ENCODE measurements at places on chromosomes 13 and 19. TPM values are rescaled to one million over a fixed set of nuclear protein-coding genes. Genes with fewer than 3 reads are reported as not detected.
A peak's percentile ranks its signal among the peaks of the same experiment; 100 is the strongest.

DNA sequence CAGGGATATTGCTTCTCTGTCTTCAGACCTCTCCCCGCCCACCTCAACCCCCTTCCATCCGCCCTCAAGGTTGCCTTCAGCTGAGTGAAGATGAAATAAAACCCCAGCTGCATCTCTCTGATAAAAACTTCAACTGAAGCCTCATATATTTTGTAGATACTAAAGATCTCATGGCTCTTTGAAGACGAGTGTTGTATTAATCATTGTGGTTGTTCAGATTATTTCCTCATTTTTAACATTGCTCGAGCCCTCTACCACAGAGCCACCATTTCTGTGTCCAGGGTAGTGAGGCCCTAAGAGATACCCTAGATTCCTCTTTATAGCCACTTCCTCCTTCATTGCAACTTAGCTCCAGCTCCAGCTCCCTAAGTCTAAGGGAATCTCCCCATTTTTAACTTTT is 312.8 kb upstream of the ZNF507 start:
- DNase-seq = no peak

GRCh38 chr13:82962397-82962796 is 919.9 kb downstream of the SLITRK1 start:
- no peak for DNase-seq

DNA sequence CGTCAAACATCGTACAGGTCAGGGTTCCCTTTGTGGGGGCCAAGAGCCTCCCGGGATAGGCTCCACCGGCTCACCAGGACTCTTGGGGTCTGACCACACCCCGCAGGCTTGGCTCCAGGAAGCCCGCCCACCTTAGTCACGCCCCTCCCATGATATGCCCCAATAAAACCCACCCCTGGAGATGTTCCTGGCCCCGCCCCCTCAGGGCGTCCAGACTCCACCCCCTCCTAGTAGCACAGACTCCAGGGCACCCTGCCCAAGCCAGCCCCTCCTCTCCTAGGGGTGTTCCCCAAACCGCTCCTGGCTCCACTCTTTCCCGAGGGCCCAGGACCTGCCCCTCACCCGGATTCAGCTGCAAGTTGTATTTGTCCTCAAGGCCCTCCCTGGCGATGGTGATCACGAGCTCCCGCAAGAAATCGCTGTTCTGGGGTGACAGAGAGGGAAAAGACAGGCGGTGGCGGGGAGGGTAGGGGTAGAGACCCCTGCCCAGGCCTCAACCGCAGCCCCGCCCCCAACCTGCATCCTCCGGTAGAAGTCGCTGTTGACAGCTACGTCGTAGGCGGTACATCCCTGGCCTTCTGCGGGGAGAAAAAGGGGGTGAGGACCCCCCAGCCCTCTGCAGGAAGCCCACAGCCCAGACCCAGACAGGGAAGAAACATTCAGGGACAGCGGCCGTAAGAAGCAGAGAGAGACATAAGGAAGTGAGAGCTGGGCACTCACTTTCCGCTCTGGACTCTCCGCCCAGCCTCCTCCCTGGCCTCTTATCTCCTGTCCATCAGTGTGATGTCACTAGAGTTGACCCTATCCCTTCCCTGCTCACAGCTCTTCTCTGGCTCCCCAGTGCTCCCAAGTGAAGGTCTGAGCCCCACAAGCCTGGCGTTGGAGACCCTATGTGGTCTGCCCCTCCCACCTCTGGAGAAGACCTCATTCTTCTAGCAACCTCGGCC is 3.9 kb downstream of the PIH1D1 start:
- DNase-seq = no peak

DNA sequence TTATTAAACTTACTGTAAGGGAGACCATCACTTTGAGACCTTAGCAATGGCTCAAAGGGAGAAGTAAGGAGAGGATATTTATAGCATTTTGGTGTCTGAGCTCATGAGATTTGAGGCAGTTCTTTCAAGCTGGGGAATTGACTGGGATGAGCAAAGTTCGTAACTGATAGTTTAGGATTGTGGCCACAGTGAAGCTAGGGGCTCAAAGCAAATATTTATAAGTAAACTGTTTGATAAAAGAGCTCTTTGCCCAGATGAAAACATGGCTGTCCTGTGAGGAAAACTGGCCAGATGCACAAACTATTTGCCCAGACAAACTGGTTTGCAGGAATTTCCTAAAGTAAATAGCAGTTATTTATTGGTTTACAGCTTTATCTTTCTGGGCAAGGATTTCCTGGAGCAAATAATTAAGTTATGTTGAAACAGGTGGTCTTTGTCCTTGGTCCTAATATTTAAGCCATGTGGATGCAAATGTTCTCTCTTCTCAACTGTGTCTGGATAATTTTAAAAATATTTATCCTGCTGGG is 59.7 kb upstream of the TMTC4 start:
- DNase-seq = no peak

GRCh38 chr19:4980838-4981680 is 12.1 kb downstream of the KDM4B start:
- no peak for DNase-seq

GRCh38 chr19:49591731-49592485 is 926 bp downstream of the PRR12 start:
- DNase-seq = no peak

DNA sequence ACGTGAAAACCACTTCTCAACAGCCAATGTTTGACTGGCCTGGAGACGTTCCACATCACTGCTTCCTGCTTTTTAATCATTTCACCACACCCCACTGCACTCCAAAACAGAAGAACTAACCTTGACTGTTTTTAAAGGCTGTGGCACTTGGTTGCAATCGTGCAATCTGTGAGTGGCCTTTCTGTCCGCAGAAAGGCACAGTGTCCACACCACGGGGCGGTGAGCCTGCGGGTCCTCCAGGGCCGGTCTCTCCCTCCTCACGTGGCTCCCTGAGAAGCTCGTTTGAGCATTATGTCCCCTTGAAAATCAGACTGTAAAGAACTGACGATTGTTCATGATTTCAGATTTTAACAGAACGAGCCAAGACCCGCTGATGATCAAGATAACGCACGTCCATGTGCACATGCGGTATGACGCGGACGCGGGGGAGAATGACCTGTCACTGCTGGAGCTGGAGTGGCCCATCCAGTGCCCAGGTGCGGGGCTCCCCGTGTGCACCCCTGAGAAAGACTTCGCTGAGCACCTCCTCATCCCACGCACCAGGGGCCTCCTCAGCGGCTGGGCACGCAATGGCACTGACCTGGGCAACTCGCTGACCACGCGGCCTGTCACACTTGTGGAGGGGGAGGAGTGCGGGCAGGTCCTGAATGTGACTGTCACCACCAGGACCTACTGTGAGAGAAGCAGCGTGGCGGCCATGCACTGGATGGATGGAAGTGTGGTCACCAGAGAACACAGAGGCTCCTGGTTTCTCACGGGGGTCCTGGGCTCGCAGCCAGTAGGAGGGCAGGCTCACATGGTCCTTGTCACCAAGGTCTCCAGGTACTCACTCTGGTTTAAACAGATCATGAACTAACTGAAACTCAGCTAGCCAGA is 13.0 kb downstream of the PROZ start:
- no peak for DNase-seq

DNA sequence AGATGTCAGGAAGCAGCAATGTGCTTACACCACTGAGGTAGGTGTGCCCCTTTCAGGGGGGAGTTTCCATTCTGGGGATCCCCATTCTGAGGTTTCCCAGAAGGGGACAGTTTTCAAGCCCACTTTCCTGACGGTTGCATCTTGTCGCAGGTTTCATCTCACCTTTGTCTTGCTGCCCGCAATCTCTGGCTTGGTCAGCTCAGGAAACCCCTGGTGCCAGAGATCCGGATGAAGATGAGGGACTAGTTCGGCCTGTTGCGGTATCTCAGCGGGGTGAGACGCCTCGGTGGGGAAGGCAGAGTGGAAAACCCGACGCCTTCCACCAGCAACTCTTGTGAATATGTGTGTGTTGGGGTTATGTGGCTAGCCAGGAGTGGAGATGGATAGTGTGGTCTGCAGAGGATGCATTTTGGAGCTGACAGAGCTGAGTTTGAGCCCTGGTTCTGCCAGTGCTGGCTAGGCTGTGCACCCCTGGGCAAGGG is 13.1 kb downstream of the TNFSF9 start:
- no peak for DNase-seq

GRCh38 chr13:95647321-95647720 is 2.8 kb upstream of the DZIP1 start:
- DNase-seq = no peak

DNA sequence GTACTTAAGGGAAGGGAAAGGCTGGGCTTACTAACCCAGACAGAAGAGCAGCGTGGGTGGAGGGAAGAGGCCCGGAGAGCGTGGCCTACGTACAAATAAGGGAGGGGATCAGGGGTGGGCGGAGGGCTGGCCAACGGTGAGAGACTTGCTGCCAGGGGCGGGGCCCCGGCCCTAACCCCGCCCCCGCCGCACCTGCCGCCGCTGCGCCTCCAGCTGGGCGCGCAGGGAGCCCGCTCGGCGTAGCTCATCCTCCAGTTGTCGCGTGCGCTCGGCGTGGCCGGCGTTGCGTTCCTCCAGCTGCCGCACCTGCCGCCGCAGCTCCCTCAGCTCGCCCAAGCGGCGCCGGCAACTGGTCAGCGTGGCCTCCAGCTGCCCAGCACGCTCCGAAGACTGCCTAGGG is 5.7 kb downstream of the HOOK2 start:
- no peak for DNase-seq

DNA sequence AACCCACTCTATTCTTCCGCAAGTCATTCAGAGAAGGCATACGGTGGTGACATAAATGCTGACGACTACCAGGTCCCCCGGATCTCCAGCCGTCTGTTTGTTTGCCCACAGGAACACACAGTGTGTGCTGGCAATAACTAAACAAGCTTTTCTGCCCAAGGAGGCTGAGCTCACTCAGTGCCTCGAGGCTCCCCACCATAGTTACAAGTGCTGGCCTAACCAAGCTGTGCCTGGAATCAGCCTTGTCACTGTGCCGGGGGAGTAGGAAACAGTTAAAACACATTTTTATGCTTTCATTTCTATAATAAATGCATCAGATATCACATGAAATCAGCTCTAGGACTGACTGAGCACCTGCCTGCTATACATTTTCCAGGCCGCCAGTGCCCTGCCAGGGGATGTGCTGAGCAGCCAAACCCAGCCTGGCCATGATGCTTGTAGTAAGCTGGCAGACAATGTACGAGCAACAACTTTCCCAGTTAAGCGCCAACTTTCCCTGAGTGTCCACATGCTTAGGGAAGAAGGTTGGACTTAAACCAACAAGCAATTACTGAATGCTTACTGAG is 28.1 kb downstream of the BRD4 start:
- peak; percentile 46 for DNase-seq

DNA sequence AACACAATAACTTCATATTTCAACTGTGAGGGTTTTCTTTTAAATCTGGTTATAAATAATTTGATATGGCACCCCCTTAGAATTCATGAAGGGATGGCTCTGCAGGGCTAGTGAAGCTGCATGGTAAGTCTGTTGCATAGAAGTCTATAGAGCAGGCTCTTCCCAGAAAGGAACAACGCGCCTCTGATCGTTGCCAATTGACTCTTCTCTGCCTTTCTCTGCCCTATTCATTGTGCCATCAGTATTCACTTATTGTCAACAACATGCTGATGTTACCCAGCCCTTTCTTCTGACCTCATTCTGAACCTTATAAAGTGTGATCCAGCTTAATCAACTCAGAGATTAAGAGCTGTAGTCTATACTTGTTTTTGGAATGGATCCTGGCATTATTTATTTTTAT is 16.3 kb upstream of the DCT start:
- no peak for DNase-seq

DNA sequence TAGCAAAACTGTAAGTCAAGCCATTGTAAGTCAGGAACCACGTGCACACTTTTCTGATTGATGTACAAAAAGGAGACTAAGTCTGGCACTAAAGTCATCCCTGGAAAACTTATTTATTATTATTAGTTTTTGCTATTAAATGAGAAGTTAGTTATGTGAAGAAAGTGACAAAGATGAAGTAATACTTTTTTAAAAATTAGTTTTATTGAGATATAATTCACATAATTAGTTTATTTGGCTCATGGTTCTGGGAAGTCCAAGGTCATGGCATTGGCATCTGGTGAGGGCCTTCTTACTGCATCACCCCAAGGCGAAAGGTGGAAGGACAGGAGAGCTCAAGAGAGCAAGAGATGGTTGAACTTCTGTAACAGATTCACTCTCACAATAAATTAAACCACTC is 36.9 kb downstream of the GARRE1 start:
- no peak for DNase-seq

- no peak for DNase-seq
These were observed 25.9 kb downstream of the ZFR2 start for GRCh38 chr19:3842948-3843347.

GRCh38 chr19:33477781-33478180 is 43.8 kb downstream of the PEPD start:
- DNase-seq = no peak

DNA sequence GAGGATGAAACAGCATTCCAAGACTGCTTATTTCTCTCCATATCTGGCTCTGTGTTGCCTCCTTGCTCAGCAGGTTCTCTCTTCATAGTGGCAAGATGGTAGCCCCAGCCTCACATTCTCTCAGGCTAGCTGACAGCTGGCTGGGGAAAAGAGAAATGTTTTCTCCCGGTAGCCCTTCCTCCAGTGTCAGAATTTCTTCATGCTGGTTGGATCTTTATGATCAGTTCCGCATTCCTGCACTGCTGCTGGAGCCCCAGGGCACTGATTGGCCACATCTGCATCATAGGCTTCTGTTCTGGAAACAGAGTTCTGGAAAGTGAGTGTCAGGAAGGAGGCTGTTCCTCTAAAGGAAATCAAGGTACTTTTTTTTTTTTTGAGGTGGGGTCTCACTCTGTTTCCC is 24.6 kb downstream of the POP4 start:
- no peak for DNase-seq

DNA sequence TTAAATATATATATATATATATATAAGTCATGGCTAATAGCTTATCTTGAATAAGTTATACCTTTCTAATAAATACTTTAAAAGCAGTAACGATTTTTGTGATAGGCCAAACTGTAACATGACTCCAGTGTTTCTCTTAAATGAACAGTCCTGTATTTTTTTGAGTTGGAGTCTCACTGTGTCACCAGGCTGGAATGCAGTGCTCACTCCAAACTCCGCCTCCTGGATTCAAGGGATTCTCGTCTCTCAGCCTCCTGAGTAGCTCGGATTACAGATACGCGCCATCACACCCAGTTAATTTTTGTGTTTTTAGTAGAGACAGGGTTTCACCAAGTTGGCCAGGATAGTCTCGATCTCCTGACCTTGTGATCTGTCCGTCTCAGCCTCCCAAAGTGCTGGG is 814.2 kb upstream of the SLITRK5 start:
- peak; percentile 78 for DNase-seq

GRCh38 chr13:28792992-28793391 is 27.1 kb upstream of the MTUS2 start:
- no peak for DNase-seq

Gene EPSTI1
- 5.4 TPM for total RNA-seq

Gene IL11
- 1.4 TPM for total RNA-seq

Gene USHBP1
- total RNA-seq = not detected

Gene ANGPTL4
- total RNA-seq = not detected

Data from H4 (cell line).